ENCODE measurements at places on chromosomes 3 and 15.

DNA sequence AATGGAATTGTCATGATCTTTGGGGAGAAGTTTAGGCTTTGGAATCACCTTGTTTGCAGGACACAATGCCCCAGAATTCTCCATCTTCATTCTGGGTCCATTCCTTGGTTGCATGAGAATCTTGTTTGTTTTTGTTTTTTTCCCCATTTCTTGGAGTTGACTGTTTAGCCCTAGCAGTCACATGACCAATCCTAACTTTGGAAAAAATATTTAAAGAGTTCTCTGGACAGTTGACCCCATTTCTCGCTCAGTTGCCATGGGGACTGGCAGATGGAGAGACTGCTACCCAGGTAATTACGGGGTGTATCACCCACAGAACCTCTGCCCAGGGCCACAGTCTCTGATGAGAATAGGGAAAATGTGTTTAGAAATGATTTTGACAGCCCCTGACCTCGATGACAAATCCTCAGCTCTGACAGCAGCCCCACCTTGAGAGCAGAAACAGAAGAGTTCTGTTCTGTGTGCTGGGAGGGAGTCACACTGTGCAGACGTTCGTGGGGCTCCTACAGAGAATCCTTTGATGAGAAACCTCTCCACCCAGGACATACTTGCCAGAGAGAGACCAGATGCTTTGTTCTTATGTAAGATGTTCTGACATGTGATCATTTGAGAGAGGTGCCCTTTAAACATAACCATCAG, 57.7 kb downstream of the IL16 start:
- DNase-seq, result no peak

DNA sequence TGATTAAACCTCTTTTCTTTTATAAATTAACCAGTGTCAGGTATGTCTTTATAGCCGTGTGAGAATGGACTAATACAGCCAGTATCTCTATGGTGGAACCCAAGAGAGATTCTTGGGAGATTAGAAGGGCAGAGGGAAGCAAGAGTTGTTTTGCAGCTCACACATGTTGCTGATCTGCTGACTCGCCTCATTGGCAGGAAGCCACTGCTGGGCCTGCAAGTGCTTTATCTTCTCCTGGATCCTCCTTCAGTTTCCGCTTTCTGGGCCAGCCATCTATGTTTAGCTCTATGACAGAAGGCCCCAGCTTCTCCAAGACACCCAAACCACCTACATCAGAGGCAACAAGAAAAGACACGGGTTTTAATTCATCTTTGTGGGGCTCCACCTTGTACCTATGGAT, 23.4 kb upstream of the GALNT15 start:
- no peak for DNase-seq

DNA sequence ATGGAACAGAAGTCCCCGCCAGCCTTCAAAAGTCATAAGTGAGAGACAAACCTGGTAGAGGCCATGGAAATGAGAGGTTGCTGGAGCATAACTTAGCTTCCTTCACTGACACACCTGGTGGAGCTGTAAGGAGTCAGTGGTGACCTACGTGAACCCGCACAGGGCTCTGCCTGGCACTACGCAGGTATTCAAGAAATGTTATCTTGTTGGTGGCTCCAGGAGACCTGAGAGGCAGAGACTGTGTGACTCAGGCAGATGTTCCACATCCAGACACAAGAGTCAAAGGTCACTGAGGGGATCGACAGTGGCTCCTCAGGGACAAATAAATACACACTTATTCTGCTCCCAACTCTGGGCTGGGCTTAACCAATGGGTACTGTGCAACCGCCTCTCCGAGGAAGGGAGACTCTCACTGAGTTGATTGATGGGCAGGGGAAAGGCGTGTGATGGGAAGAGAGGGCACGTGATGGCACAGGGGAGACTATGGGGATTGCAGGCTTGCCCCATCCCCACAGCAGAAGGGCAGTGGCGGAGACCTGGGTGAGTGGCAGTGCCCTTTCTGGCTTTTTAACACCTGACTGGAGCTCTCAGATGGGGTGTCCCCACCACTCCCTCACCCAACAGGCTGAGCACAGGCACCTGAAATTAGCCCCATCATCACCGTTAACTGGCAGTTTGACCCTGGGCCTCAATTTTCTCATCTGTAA, 111.7 kb upstream of the SMAD3 start:
- no peak for DNase-seq

DNA sequence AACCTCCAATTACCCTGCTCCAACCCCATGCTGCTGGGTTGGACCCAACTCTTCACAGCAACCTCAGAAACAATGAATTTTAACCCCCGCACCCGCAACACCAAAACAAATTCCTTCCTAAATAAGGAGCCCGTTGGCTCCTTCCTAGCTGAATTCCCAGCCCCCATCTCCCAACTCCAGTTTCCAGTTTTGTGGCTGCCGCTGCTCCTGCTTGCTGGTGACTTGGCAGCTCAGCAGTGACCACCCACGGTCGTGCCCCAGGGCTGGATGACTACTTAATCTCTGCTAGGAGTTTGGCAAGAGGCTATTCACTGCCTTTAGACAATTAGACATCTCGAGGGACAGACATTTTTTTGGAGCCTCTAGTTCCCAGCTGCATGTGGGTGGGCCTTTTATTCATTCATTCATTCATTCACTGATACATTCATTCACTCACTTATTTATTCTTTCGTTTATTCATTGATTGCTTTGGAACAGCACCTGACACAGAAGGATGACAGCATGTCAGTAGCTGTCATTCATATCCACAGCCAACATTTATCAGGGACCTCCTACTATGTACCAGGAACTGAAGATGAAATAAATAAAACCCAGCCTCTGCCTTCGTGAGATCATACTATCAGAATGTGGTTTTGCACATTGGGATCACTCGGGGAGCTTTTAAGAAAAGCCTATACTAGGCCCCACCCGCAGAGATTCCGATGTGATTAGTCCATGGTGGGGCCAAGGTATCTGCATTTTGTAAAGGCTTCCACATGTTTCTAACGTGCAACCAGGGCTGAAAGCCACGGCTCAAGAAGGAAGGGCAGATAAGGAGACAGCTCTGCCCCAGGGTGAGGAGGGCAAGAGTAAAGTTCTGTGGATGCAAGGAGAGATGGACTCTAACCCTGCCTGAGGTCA, 256.5 kb downstream of the SHQ1 start:
- DNase-seq, result no peak

GRCh38 chr3:64816355-64816754, 128.6 kb upstream of the ADAMTS9 start:
- DNase-seq, result no peak

- no peak for DNase-seq
Observed at GRCh38 chr15:93027413-93027812, 61.6 kb downstream of the RGMA start.

- no peak for DNase-seq
Observed at GRCh38 chr3:196142202-196142956, 60.5 kb upstream of the TFRC start.

Measured in activated CD4-positive, alpha-beta T cell treated with anti-CD3 and anti-CD28 coated beads, Interleukin-10, Interleukin-2, amounts not matched to agents 100 ng/mL and 50 ng/mL, durations not matched to agents 16 hours and 8 hours (primary cell).